ENCODE measurements at places on chromosomes 6 and 20.

DNA sequence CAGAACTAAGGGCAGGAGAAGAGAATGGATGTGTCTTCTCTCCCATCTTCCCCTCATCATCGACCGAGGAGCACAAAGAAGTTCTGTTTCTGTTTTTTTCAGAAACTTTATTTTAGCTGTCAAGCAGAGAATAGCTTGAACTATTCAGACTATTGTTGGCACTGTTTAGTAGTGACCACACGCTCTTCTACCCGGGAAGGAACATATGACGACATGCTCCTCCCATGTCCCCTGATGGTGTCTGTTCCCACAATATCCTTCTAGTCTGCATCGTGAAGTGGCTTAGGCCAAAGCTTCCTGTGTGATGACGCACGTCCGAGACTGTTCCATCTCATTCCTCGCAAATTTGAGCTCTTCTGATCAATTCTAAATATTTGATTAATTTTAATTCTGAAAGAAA lies 27.2 kb upstream of the KIF25 start:
- DNase-seq = no peak

- no peak for DNase-seq
Observed at GRCh38 chr20:3784216-3784853, 2.2 kb downstream of the CENPB start.

GRCh38 chr6:37371154-37372083 lies 17.6 kb downstream of the RNF8 start:
- no peak for DNase-seq

GRCh38 chr6:144543006-144543871 lies 258.1 kb downstream of the UTRN start:
- no peak for DNase-seq

DNA sequence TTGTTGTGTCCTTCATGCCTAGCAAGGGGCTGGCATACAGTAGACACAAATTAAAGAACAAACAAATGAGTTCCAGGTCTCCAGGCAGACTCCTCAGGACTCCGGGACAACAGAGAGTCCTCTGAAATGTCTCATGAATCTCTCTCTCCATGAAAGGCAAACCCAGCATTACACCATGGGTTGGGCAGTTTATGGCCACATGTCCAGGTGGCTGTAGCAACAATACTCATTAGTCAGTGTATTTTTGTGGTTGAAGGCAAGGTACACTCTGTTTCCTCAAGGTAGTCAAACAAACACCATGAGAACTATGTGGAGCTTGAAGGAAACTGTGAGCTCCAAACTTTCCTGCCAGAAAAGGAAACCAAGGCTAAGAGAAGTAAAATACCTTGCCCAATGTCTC lies 62.2 kb downstream of the KCNB1 start:
- no peak for DNase-seq

DNA sequence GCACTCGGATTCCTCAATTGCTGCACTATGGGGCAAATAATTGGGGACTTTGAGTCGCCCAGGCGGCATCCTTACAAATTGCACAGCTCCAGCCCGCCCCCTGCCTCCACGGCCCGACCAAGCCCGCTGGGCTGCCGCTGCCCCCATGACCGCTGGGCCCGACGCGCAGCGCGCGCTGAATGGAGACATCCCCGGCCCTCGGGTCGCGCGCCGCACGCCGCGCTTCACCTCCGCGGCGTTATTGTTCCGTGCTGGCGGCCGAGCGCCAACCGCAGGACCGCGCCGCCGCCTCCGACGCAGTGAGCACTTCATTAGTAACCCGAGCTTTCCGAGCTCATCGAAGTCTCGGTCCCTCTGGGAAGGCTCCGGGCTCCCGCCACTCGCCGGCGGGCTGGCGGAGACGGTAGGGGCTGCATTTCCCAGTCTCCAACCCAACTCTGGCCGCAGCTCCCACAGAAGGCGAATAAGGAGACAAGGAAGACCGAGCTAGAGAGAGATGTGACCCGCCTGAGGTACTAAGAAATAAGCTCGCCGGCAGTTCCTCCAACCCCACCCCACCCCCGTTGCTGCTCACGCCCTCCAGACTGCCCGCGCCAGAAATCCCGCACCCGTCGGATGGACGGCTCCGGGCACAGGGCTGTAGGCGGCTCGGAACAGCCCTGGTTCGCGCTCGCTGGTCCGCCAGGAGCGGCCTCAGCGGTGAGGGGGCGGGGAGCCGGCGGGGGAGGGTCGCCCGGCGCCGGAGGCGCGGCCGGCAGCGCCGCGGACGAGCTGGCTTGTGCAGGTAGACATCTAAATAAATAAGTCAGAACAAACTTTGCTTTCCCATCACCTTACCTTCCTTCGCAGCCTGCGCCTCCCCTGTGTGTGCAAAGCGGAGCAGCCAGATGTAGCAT lies 703 bp downstream of the EPHA7 start:
- DNase-seq = peak; percentile 0

DNA sequence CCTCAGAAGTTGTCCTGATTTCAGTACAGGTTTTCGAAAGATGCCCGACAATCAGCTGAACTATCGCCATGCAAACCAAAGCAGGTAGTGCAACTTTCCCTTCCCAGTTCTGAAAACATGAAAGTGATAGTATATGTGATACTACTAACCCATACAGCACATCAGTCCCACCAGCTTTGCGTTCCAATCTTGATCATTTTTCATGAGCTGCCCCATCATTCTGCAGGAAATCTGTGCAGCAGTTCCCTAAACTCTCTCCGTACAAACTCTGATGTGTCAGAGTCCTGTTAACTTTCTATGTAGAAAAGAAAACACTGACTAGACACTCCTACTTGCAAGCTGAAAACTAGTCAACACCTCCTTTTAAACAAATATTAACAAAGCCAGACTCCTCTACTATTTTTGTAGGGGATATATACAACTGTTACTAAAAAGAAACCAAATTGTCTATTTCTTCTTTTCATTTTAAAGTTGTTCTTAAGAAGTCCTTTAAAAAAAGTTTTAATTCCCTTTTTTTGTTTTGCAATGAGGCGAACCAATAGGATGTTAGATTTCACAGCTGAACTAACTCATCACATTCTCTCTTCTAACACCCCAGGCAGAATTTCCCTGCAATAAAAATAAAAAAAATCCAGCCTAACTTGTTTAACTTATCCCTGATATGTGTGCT lies 99.6 kb upstream of the DST start:
- no peak for DNase-seq

GRCh38 chr6:13026557-13026956 lies 301.8 kb downstream of the TBC1D7 start:
- DNase-seq = no peak

DNA sequence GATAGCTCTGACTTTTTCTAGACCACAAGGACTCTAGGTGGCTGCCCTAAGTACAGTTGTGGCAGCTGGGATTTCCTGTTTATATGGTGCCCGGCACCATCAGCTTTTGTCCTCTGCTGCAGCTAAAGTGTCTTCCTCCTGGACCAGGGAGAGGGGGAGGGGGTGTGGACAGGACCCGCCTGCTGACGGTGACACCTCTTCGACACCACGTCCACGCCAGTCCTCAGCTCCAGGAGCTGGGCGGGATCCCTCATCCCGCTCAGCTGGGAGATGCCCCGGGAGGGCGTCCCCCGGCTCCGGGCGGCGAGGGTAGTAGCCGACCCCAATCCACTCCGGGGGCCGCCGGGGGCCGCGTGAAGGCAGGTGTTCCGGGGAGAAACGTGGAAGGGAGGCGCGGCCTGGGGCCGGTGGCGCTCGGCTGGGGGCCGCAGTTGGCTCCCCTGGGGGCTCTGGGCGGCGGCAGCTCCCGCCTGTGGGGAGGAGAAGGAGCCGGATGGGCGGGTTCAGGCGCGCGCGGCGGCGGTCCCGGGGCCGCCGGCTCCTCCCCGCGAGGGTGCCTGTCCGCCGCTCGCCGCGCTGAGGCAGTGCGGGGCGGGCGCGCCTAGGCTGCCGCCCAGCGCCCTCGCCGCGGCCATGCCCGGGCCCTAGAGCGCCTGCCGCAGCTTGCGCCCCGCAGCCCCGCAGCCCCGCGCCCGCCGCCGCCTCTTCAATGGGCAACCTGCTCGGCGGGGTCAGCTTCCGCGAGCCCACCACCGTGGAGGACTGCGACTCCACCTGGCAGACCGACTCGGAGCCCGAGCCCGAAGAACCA lies at the start of gene OGFRL1:
OGFRL1 (plus strand) TSS at position 584 of the 811 bp plus-strand sequence; CDS start at position 710, 126 bp downstream.
- peak; percentile 35 for DNase-seq

GRCh38 chr6:65064844-65065243 lies 642.2 kb downstream of the EYS start:
- DNase-seq = no peak

GRCh38 chr20:58433759-58434158 lies 44.7 kb downstream of the VAPB start:
- DNase-seq = no peak

- DNase-seq = no peak
Observed at GRCh38 chr6:75991941-75992340, 80.5 kb downstream of the IMPG1 start.

- no peak for DNase-seq
Observed at GRCh38 chr6:30903236-30903635, 4.8 kb upstream of the GTF2H4 start.

DNA sequence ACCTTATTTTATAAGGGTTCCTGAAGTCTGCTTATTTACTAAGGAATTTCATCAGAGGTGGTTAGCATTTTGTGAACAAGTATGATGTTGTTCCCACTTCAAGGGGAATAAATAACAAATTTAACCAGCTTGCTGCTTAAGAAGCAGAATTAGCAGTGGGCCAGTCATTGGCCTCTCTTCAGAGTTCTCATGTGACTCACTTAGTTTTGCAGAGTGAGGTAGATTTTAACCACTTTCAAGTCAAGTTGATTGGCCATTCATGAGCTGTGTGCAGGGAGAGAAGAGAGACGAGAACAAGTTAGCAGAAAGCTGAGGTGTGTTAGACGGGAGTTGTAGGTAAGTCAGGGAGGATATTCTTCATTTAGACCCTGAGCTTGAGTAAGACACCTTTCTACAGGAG lies 18.1 kb downstream of the TOP1 start:
- no peak for DNase-seq

- DNase-seq = no peak
Observed at GRCh38 chr6:118263921-118264486, 284.1 kb upstream of the PLN start.

- no peak for DNase-seq
Observed at GRCh38 chr20:19723051-19723450, 35.0 kb upstream of the RIN2 start.

DNA sequence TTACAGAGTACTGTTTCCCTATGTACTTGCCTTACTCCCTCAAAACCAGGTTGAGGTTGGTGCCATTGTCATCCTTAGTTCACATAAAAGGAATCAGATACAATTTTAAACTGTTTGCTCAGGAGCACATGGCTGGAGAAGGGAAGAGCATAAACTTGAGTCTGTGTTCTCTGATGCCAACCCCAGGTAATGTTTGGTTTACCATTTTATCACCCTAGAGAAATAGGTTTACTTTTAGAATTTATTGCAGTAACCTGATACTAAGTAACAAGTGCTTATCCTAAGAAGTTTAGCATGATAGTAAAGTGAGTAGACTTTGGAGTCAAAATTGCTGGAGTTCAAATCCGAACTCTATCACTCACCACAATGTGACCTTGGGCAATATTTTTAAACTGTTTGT lies 86.3 kb downstream of the RFPL4B start:
- no peak for DNase-seq

DNA sequence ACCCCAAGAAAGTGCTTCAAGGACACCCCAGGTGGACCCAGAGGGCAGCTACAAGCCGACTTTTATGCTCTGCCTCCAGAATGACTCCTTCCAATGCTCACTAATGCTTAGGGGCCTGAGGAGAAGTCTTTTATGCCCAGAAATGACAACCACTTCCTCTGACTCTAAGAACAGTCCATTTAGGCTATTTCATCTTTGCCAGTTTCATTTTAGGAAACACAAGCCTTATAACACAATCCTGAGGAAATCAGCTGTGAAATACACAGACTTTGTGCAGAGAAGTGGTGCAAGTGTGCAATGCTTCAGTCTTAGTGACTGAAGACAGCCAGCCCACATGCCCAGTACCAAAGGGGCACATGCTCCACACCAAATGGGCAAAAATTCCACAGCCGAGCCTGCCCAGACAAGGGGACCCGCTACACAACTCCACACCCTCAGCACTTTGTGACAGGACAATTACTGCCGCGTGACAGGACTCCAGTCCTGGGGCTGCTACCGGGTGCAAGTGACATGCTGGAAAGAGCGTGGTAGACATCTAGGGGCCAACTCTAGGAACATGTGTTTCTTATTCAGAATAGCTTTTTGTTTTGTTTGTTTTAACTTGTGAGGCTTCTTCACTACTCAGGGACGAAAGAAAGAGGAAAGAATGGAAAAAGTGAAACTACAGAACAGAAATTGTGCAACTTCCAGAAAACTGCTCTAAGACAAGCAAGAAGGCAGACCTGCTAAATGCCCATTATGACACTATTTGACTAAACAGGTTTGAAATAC lies 28.2 kb upstream of the PLAGL1 start:
- DNase-seq = no peak

- no peak for DNase-seq
Observed at GRCh38 chr6:35367646-35368037, 25.3 kb downstream of the PPARD start.

DNA sequence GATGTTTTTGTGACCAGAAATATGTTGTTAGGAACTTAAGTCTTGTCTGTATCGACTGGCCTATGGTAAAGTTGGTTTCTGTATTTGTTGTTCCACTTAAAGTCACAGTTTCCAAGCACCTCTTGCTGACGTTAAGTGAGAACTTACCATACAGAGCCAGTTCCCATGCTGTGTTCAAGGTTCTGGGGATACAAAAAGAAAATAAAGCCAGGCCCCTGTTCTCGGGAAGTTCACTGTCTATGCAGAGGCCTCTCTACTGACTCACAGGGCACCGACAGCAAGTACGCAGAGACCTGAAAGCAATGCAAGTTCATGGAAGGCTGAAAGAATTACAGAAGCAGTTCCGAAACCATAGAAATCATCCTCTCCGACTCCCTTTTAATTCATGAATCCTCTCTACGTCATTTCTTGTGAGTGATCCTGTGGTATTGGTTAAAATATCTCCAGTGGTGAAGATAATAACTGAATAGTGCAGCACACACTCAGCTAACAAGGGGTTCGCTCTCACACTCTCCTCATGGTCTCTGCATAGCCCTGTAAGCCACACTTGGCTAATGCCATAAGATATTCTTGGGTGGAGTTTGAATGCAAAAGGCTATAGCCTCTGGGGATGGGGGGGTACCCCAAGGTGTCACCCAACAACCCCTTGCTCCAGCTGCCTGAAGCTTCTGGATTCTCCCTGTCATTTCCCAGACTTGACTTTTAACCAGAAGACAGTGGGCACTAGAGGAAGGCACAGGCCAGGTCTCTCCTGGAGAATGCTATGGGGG lies 91.2 kb upstream of the EXOC2 start:
- no peak for DNase-seq

DNA sequence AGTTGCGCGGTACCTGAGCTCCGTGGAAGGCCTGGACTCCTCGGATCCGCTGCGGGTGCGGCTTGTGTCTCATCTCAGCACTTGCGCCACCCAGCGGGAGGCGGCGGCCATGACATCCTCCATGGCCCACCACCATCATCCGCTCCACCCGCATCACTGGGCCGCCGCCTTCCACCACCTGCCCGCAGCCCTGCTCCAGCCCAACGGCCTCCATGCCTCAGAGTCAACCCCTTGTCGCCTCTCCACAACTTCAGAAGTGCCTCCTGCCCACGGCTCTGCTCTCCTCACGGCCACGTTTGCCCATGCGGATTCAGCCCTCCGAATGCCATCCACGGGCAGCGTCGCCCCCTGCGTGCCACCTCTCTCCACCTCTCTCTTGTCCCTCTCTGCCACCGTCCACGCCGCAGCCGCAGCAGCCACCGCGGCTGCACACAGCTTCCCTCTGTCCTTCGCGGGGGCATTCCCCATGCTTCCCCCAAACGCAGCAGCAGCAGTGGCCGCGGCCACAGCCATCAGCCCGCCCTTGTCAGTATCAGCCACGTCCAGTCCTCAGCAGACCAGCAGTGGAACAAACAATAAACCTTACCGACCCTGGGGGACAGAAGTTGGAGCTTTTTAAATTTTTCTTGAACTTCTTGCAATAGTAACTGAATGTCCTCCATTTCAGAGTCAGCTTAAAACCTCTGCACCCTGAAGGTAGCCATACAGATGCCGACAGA lies 9.9 kb downstream of the HEY2 start:
- no peak for DNase-seq
